ENCODE measurements at places on chromosomes 7 and 10.

GRCh38 chr7:50682079-50682478 lies 100.6 kb downstream of the GRB10 start:
- no peak for DNase-seq

DNA sequence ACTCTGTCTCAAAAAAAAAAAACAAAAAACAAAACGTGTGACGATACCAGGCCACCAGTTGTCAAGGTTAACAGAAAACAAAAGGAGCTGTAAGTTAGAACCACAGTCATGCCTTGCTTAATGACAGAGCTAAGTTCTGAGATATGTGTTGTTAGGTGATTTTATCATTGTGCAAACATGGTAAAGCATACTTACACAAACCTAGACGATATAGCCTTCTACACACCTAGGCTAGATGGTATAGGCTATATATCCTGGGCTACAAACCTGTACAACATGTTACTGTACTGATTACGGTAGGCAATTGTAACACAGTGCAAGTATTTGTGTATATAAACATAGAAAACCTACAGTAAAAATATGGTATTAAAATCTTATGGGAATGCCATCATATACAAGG lies 564.2 kb downstream of the HTR7 start:
- DNase-seq, result no peak

GRCh38 chr7:18086165-18087025 lies 58.7 kb upstream of the PRPS1L1 start:
- no peak for DNase-seq

DNA sequence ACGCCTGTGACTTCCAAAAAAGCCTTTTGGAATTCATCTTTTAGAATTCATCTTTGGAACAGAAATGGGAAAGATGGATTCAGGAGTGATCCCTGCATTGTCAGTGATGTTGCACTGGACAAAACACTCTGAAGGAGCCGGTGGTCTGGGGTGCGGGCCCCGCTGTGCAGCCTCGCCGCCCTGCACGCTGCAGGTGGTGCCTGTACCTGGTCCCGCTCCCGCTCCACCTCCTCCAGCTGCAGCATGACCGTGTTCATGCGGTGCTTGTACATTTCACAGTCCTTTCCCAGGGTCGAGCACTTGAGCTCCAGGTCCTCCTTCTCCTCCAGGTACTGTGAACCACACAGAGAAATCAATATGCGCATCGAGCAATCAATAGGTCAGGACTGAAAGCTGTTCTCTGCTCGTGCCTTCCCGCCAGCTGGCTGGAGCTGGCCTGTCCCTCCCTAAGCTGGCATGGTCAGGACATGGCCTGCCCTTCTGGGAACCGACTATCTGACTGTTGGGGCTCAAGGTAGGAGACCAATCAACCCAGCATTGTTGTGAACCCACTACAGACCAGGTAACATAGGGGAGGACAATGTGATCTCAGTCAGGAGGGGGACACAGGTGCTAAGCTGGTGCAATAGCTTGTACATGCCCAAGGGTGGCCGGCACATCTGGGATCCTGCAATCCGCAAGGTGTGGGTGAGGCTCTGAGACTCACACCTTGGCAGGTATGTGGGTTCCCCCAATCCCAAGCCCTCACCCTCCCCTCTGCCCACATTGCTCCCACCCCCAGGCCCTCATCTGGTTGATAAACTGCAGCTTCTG lies 93.8 kb upstream of the GNA12 start:
- no peak for DNase-seq

DNA sequence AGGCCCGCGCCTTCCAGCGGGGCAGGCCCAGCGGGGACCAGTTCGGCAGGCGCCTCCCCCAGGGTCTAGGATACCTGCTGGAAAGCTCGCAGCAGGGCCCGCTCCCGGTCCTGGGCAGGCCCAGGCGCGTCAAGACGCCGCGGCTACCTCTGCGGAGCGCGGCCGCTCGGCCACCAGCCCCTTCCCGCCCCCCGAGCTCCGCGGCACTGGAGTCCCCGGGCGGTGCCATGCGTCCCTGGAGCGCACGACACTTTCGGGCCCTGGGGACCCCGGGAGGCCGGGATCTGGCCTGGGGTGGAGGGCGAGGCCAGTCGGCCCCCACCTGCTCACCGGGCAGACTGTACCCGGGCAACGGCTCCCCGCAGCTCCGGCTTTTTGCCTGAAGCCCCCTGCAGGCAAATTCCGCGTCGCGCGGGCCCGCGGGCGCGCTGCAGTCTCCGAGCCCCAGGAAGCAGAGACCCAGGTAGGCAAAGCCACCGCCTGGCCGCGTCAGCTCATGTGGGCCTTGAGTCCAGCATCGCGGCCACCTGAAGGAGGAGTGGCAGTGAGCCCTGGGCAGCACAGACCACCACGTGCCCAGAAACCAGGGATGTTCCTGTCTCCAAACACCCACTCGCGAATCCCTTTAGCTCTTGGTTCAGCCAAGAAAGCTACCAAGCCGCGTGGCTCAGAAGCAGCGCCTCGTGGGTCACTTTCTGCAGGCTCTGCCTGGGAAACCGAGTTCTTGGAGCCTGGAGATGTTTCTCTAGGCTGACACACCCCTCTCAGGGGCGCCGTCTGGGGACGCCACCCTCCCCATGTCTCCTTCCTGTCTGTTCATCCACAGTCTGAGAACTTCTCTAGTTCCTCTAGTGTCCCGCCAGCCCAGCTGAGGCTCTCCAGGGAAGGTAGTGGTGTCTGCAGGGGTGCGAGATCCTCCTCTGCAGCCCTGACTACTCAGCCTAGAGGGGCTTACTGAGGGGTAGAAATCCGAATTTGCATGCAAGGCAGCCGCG lies 46.1 kb upstream of the APBB1IP start:
- DNase-seq, result no peak

GRCh38 chr7:95209276-95209675 lies 115.1 kb downstream of the PON1 start:
- DNase-seq, result no peak

- no peak for DNase-seq
Observed at GRCh38 chr7:107294182-107294581, 125.4 kb downstream of the HBP1 start.

GRCh38 chr10:13636776-13637175 lies 50.0 kb downstream of the PRPF18 start:
- DNase-seq, result no peak

GRCh38 chr7:143227806-143228205 lies 6.0 kb downstream of the TAS2R40 start:
- DNase-seq, result no peak

GRCh38 chr7:150778738-150779301 lies 21.3 kb downstream of the TMEM176B start:
- DNase-seq, result no peak

DNA sequence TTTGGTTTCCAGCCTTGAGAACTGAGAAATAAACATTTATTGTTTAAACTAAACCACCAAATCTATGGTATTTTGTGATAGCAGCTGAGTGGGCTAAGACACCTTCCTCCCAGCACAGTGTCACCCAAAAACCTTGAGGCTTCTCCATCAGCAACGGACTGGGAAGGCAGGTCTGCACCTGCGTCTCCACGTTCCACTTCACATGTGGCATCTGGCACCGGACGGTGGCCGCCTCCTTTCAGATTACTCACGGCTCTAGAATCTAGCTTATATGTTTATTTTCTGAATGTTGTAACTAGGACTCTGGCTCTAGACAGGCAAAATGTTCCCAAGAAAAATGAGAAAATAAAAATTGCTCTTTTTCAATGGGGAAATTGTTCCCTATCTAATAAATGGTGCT lies 201.0 kb downstream of the ADARB2 start:
- no peak for DNase-seq

- DNase-seq, result no peak
Observed at GRCh38 chr10:111114758-111115500, 38.1 kb downstream of the ADRA2A start.

DNA sequence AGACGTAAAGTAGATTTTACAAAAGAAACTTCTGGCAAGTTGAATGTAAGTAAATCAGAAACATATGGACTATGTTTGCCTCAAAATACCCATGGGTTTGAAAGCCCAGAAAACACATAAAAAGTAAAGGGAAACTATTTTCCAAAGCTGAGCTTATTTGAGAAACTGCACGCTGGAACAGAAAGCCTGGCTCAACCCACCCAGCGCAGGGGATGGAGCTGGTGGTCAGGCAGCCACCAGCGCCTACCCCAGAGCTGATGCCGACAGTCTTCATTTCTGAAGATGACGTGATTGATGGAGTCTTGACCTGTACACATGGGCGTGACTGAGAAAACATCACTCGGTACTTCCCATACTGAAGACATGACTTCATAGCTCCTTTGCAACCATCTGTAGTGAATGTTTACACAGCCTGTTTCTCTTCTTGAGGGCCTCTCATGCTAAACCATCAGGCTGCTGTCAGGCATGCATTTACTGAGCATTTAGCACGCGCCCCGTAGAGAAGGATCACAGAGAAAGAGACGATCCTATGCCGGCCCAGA lies 232.6 kb upstream of the AUTS2 start:
- DNase-seq, result no peak
